CD4-positive, alpha-beta T cell treated with Interleukin-12 subunit alpha and Interleukin-12 subunit beta, for 1 hour (primary cell): ENCODE measurements at places on chromosomes 2 and 18.

- no peak for DNase-seq
Measured at GRCh38 chr2:105903051-105903674, 158.5 kb downstream of the NCK2 start.

DNA sequence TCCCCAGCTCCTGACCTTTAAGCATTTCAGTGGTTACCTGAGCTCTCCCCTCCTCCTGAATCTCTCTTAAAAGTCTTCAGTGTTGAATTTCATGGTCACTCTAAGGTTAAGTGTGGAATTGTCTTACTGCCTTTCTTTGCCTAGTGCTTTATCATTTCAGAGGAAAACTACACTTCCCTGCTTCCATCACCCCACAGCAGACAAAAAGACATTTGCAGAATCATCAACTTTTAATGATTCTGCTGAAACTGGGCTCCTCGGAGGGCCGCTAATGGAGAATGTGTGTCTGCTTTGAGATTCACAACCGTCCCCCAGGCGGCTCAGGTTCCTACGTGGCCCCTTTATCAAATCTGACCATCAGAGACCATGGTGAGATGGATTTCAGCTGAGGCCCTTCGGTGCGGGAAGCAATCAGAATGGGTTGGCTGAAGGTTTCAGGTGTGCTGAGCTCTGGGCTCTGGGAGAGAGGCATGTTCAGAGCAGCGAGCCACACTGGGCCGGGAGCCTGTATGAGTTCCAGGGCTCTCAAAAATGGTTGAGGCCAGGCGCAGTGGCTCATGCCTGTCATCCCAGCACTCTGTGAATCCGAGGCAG is 41.9 kb upstream of the TBC1D8 start:
- no peak for DNase-seq

GRCh38 chr2:42832289-42832634 is 39.9 kb upstream of the HAAO start:
- DNase-seq = no peak

DNA sequence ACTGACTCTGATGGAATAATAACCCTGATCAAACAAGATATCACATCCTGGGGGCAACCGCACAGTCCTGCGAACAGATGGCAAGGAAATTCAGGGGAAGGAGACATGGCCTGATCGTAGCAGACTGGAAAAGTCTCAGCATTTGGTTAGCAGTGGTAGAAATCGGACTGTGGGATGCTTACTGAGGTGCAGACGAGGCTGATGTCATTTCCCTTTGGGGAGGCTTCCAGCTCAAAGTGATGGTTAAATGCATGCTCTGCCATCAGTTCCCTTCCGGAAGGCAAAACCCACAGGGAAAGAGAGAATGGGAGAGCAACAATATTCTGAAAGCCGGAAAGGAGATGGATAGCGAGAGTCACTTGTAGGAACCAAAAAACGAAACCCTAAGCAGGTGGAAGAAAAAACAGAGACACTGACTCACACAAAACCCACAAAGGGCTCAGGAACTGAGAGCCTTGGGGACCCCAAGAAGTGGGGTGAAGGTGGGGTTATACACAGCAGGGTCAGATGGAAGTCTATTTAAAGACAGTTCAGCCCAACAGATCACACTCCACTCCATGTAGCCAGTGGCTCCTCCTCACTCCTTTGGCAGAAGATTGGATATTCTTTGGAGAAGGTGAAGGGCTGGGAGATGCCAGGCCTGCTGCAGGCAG is 93.1 kb downstream of the INPP5D start:
- no peak for DNase-seq

- DNase-seq = no peak
Measured at GRCh38 chr18:1011349-1011748, 106.7 kb downstream of the ADCYAP1 start.

- DNase-seq = peak; percentile 47
Measured at GRCh38 chr2:195575879-195576401, 81.1 kb upstream of the SLC39A10 start.

DNA sequence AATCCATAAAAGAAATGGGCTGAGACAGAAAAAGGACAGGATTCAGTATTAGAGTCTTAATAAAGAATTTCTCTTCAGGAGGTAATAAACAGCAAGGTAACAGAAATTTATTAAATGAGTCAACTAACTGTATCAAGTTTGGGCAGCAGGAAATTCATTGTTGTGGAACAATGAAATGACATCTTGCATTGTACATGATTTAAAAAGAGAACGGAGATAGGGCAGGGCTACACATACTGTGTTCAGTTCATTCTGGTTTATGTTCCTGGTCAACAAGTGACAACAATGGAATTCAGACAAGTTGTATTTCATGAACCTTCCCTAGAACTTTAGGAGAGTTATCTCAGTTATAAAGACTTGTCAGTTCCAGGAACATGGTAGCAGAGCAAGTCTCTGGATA is 961.3 kb downstream of the SOCS6 start:
- no peak for DNase-seq

DNA sequence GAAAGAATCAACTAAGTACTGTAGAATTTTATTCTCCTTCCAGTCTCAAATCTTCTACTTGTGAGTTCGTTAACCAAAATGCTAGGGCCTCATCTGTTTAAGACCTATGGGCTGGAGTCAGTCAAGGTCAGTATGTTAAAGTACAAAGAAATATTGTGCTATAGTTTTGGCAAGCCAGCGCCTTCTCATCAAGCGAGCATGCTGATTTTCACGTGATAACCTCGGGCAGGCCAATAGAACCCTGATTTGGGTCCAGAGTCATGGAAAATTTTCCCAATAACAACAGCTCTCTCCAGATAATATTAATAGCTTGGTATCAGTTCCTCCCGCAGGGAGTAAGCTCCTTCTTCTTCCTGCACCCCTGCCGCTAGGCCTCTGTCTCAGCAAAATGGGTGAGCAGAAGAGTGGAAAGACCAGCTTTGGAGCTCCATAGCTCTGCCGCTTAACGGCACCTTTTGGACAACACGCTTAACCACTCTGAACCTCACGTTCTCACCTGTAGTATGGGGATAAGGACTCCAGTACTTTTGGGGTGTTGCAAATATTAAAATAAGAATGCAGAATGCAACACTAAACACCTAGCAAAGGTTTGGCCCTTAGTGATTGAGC is 11.7 kb downstream of the CABLES1 start:
- no peak for DNase-seq
